ENCODE measurements at places on chromosomes 6 and 20.

- DNase-seq = no peak
These were observed 239.6 kb upstream of the DEFB112 start for GRCh38 chr6:50289366-50289765.

DNA sequence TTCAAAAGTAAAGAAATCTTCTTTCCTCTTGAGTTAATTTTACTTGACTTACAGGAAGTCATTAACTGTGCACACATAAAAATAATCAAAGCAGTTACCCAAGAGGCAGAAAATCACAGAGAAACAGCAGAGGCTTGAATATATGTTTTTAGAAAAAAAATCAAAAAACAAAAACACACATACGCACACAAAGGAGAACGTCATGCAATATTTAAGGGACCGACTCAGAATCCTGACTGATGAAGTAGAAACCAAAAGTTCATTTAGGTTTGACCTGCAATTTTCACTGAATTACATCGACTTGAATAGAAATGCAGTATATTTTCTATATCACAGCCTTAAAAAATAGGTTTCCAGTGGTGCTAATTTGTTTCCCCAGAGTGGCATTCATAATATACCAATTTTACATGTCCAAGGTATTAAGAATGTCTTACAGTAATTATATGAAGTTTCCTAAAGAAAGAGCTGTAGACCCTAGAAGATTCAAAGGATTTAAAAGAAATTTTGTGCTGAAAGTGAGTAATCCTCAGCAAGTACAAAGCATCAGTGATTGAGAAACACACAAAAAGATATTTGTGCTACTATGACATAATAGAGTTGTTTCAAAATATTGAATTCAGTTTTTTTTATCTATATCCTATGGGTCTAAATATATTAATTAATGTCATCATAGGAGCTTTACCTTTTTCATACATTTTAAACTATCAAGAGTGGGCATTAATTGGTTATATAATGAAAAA, 358.5 kb upstream of the RUNX2 start:
- DNase-seq = no peak

GRCh38 chr6:63887002-63887751, 251.6 kb downstream of the PHF3 start:
- DNase-seq = no peak

- DNase-seq = no peak
These were observed 118.0 kb downstream of the OPRM1 start for GRCh38 chr6:154157082-154157481.

- no peak for DNase-seq
These were observed 97.4 kb upstream of the SOX4 start for GRCh38 chr6:21496196-21496595.

- no peak for DNase-seq
These were observed 12.0 kb downstream of the LMBRD1 start for GRCh38 chr6:69784595-69785377.

- DNase-seq = no peak
These were observed 80.1 kb upstream of the C6orf118 start for GRCh38 chr6:165389534-165389933.

DNA sequence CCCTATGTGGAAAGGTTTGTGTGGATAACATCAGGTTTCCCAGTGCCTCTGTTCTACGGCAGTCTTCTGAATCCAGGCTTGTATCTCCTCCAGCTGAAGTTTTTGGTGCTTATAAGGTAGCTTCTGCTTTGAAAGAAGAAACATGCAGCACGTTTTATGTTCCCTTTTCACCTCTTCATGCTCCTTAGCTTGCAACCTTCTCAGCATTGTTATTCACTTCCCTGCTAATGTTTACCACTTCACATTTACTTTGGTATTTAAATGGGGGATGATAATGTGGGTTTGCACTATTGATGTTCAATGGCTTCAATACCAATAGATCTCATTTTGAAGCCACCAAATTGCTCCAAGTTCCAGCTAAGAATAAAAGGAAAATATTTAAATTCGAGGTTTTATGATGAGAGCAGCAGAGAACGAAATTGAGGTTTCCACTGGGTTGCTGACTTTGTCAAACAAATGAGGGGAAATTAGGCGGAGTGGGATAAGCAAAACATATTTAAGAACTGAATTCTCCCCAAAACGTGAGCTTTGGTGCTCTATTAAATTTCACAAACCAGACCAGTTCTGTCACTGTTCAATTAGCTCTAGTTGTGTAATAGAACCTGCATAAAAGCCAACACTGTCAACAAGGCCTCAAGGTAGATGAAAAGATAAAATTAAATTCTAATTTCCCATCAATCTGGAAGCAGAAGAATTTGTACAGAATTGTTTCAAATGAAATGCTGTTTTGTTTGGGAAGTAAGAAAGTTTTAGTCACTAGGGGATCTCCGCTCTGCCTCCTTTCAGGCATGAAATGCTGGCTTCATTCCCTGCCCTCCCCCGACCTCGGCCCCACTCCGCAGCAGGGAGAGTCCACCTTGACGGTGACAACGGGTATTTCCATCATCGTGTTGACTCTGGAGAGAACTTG, 1.4 kb downstream of the IL22RA2 start:
- DNase-seq = no peak

DNA sequence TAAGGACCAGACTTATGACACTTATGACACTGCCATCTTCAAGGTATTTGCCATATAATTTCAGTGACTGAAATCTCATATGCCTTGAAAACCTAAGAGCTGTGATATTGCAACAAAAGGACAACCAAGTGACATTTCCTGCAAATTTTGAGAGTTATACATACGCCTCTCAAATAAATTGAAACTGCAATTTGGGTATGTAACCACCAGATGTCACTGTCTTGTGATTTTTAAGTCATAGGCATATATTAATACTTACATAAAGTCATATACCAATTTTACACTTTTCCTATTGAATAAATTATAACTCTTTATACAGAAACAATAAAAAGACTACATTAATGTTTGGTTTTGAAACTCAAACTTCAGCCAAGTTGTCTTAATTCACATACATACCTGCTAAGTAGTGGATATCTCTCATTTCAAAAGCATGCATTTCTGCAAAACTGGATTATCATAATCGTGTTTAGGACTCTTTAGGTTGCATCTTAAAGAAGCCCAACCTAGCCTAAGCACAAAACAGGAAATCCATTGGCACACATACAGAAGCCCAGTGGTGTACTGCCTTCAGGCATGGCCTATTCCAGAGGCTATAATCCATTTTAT, 180.2 kb downstream of the PACRG start:
- DNase-seq = no peak

DNA sequence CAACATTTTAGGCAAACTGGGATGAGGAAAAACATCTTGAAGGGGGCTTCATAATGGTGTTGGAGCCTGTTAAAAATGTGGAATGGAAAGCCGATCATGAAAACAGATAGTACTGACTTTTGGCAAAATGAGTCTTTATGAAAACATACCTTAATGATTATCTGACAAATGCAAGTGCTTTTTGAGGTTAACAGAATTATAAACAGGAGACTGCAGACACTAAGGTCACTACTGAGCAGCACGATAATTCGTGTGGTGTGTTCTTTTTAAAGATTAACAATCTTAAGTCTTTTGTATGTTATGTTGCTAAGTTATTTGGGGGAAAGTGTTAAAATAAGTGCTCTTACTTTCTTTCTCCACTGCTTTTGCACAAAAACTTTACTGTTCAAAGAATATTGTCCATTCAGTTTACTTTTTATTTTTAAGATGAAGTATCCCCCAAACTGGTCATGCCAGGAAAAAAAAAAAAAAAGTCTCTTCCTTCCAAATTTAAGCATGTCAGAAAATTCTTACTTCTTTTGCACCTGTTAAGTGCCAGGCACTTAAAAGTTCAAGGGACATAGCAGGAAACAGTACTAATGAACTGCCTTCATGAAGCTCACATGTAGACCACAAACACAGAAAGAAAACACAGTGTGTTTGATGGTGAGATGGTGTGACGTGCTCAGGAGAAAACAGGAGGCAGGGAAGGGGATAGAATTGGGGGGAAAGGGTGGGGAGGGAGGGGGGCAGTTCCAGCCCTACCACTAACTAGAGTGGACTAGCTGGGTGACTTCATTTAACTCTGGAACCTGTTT, 73.2 kb downstream of the CDYL start:
- DNase-seq = no peak

DNA sequence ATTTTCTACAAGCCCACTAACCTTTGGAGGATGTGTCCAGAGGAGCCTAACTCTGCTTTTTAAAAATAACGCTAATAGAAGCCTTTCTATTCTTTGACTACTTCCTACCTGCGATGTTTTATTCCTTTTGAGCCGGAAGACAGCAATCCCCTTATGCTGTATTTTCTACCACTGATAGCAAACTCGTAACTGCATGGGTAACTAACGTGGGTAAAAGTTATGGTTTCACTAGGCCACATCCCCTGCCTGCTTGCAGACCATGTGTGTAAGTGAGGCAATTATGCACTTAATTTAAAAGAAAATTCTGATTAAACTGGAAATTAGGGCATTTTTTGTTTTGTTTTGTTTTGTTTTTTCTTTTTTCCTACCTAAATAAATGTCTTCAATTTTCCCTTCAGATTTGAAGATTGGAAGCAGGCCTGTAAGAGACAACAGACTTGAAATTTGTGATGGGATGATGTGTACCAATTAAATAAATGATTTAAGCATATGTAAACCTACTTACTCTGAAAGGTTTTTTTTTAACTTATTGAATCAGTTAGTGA, 931 bp downstream of the UFL1 start:
- no peak for DNase-seq

DNA sequence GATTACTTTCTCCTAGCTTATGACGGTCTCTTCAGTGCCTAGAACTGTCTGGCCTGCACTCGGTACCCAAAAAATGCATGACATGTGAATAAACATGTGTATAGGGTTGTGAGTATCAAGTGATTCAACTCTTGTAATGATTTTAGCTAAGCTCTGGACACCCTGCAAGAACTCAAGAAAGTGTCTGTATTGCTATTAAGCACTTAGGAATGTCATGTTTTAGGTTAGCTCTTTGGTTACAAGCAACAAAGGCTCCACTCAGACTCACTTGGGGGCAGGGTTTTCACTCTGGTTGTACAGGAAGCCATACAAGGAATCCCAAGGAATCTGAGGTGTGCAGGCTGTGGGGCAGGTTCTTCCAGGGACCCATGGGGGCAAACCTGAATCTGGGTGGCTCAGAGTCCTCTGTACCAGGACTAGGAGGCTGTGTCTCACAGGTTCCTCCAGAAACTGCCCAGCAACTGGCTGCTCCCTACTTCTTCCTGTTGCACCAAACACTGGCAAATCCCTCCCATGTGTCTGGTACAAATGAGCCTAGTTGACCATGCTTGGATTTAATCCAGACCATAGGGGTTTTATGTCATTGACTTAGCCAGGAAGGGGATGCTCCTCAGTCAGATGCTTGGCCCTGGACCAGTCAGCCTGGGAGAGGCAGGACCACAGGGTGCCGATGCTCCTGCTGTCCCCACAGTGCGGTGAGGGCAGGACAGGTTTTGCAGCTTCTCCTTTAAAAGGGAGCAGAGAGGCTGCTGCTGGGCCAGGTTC, 77.9 kb upstream of the CDH4 start:
- DNase-seq = no peak

DNA sequence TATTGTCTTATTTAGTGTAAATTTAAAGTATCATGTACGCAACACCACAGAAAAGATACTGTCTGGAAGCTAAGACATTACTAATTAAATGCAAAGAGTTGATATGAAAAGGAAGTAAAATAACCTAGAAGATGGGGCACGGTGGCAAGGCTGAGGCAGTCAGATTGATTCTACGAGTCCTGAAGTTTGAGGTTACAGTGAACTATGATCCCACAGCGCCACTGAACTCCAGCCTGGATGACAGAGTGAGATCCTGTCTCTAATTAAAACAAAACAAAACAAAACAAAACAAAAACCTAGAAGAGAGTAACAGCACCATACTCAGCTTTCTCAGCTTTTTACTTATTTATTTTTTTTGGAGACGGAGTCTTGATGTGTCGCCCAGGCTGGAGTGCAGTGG, 199.0 kb downstream of the PRKN start:
- no peak for DNase-seq

- DNase-seq = no peak
These were observed 90.4 kb downstream of the RCAN2 start for GRCh38 chr6:46400898-46401297.

All from AG09309 (cell line).